CD8-positive, alpha-beta memory T cell (primary cell): ENCODE measurements at places on chromosomes 5 and 9.

GRCh38 chr5:74502479-74502950 is 138.0 kb downstream of the ENC1 start:
- no peak for DNase-seq

- no peak for DNase-seq
These were observed 55.7 kb upstream of the BOD1 start for GRCh38 chr5:173672166-173672565.

DNA sequence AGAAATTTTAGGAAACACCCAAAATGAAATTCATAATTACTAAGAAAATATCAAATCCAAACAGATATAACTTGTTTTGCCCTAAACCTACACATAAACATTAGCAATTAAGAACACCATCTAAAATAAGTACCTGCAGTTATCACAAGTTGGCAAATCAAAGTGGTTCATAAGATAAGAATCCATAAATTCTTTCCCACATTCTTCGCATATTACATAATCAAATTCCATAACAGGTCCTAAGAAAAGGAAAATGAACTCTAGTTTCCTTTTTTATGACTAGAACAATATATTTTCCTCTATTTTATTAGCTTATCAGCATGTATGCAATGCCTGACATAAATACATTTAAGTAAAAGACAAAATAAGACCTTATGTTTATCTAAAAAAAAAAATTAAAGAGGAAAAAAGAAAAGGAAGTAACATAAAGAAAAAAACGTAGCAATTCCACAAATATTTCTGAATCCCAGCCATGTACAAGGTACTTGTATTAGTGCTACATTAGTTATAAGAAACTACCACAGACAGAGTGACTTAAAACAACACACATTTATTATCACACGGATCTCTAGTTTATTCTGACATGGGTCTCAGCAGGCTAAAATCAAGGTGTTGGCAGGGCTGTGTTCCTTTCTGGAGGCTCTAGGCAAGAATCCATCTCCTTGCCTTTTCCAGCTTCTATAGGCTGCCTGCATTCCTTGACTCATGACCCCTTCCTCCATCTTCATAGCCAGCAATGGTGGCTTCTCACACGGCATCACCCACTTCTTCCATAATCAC is 7.5 kb downstream of the XPA start:
- DNase-seq: no peak

DNA sequence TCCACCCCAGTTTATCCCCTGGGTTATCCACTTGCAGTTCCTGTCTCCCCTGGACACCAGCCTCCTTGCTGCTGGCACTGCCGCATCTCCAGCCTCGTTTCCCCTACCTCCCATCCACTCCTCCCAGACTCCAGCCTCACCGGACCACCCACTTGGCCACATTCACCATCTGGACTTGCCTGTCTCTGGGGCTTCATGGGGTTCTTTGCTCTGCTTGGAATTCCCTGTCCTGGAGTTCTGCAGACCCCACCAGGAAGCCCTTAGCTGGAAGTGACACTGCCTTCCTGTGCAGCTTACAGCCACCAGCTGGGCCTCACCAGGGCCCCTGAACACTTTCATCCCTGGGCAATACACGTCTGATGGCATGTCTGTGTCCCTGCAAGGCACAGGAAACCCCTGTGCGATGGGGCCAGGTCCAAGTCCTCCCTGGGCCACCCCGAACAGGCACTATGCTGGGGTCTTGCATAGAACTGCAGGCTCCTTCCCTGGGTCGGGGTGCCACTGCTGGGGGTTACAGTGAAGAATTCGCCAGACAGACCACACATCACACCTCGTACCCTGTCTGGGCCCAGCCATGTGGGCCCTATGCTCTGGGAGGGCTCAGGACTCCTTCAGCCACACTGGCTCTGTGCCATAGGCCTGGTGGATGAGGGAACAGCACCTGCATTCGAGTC is 3.0 kb downstream of the FLT4 start:
- no peak for DNase-seq

- no peak for DNase-seq
These were observed 577.6 kb downstream of the CSNK1G3 start for GRCh38 chr5:124089578-124089977.

GRCh38 chr9:84054341-84055010 is 73.9 kb downstream of the RMI1 start:
- DNase-seq: no peak

GRCh38 chr9:21383627-21384026 is 1.6 kb downstream of the IFNA2 start:
- no peak for DNase-seq

DNA sequence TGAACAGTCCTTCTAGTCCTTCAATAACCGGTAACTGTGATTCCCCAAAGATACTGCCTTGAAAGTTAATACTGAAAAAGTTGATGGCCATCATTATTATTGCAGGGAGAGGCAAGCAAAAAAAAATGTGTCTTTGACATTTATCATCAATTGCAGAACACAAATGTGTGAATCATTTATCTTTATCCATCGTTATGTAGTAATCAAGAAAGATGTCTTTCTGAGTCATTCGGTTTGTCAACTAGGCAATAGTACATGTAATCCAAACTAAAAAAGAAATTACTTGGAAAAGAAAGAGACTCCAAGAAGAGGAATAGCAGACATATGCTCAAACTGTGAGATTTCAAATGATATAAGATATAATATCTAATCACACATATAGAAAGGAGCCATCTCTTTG is 473.0 kb downstream of the CETN3 start:
- no peak for DNase-seq

- DNase-seq: peak; percentile 27
These were observed 3.3 kb downstream of the EXOC3 start for GRCh38 chr5:446066-446882.

DNA sequence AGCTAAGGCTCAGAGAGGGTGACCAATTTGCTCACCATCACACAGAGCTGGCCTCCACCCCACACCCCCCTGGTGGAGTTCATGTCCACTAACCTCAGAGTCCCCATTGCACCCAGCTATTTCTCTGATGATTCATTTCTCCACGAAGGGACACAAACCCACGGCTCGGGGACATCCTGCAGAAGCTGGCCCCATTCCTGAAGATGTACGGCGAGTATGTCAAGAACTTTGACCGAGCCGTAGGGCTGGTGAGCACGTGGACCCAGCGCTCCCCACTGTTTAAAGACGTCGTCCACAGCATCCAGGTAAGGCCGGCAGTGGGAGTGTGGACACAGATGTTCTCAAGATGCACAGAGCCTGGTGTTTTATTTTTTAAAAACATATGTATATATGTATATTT is 52.6 kb upstream of the SUSD3 start:
- DNase-seq: no peak

DNA sequence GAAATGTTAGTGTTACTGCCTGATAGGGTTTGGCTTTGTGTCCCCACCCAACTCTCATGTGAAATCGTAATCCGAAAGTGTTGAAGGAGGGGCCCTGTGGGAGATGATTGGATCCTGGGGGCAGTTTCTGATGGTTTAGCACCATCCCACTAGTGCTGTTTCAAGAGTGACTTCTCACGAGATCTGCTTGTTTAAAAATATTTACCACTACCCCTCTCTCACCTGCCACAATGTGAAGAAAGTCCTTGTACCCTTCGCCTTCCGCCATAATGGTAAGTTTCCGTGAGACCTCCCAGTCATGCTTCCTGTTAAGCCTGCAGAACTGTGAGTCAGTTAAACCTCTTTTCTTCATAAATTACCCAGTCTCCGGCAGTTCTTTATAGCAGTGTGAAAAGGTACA is 2.6 kb upstream of the RFX3 start:
- peak; percentile 52 for DNase-seq

GRCh38 chr9:32497921-32498320 is 28.1 kb downstream of the RIGI start:
- no peak for DNase-seq

DNA sequence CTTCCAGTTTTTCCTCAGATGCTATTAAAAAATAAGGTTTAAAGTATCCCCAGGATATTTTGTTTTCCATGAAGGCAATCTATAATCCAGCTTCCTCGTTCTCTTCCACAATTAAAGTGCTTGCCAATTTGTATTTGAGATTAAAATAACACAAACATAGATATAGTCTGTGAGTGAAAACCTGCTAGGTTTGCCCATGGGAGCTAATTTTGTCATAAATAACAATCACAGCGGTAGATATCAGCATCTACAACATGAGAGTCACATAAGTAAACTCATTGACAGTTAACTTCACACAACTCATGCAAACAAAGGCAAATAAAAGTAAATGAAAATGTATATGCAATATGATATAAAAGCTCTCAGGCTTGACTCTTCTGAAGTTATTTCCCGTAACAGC is 29.2 kb upstream of the RASGRF2 start:
- DNase-seq: no peak

- no peak for DNase-seq
These were observed 18.4 kb upstream of the ISCA1 start for GRCh38 chr9:86300701-86301100.

GRCh38 chr9:2824564-2824963 is 19.3 kb downstream of the PUM3 start:
- no peak for DNase-seq
